ENCODE measurements at places on chromosomes 1 and 21.

GRCh38 chr1:230020451-230020850, 46.6 kb upstream of the GALNT2 start:
- DNase-seq, result no peak

GRCh38 chr1:100325415-100326324, 26.6 kb upstream of the CDC14A start:
- no peak for DNase-seq

- no peak for DNase-seq
Measured at GRCh38 chr1:119974013-119974412, 77.7 kb upstream of the ADAM30 start.

DNA sequence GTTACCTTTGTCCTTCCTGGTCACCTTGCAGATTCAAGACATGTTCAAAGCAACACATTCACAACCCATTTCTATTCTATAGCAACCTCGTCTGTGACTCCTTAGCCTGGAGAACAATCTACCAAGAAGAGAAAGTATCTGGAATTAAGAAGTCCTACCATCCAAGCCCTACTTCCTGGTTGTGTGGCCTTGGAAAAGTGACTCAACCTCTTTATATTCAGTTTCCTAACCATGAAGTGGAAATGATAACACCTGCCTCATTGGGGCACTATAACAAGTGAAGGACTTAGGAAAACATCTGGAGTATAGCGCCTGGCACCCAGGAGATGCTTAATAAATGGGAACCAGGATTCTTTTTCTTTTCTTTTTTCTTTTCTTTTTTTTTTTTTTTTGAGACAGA, 36.5 kb upstream of the SRRM1 start:
- no peak for DNase-seq

- no peak for DNase-seq
Measured at GRCh38 chr1:121483961-121484424, 299.2 kb downstream of the SRGAP2C start.

GRCh38 chr1:38127428-38127827, 80.8 kb upstream of the POU3F1 start:
- no peak for DNase-seq

DNA sequence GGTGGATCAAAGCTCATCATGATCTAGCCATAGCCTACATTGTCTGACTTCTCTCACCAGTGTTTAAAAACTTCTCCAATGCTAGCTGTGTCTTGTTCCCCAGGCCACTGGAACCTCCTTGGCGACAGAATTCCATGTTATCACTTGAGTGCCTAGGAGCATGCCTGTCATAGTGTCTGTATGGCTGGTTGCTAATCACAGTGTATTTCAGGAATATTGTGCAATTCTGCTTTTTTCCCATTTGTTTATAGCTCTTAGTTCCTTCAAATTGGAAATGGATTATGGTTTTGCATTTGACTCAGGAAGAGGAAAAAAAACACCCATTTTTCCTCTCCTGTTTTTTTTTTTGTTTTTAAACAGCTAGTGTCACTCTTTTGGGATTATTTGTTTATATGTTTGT, 25.5 kb downstream of the ROR1 start:
- DNase-seq, result no peak

- no peak for DNase-seq
Measured at GRCh38 chr21:15014221-15014620, 50.6 kb downstream of the NRIP1 start.

- DNase-seq, result peak; percentile 54
Measured at GRCh38 chr21:34073749-34074282, 438 bp downstream of the MRPS6 start.

GRCh38 chr1:229161740-229162139, 109.2 kb upstream of the RAB4A start:
- DNase-seq, result no peak

- DNase-seq, result peak; percentile 62
Measured at GRCh38 chr1:209202830-209203532, 380.5 kb upstream of the CAMK1G start.

DNA sequence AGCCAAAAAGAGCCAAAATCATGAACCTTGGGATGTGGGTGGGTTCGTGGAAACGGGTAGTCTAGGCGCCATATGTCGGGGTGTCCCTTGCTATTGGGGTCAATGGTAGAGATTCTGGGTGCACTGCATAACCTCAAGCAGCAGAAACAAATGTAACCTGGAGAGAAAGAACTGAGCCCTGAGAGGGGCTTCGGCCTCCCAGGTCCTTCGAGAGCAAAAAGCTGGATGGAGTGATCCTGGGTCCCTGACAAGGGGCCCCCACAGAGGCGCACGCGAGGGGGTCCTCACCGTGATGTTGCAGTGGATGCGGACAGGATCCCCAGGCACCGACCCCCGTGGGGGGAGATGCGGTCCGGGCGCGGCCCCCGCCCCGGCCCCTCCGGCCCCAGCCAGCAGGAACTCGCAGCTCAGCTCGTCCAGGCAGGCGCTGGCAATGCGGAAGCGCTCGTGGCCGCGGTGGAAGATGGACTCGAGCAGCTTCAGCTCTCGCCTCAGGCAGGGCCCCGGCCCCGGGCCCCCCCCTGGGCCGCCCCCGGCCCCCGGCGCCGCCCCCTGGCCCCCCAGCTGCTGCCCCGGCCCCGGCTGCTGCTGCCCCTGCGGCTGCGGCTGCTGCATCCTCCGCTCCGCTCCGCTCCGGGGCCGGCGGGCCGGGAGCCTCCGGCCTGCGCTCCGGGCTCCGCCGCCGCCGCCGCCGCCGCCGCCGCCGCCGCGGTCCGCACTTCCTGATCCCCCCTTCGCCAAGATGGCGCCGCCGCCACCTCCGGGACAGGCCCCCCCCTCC, at the start of gene UBE2Q1:
UBE2Q1 (minus strand) TSS at position 724 of the 781 bp plus-strand sequence; CDS start at position 615, 109 bp downstream.
- peak; percentile 54 for DNase-seq

- no peak for DNase-seq
Measured at GRCh38 chr1:208177656-208178055, 66.5 kb downstream of the PLXNA2 start.

GRCh38 chr1:29120367-29120766, 3.3 kb downstream of the TMEM200B start:
- no peak for DNase-seq

- DNase-seq, result no peak
Measured at GRCh38 chr1:43479414-43479813, 25.7 kb upstream of the HYI start.

GRCh38 chr1:41487126-41488039, 2.9 kb upstream of the EDN2 start:
- DNase-seq, result peak; percentile 88

- DNase-seq, result peak; percentile 40
Measured at GRCh38 chr1:55209247-55209646, 5.9 kb downstream of the USP24 start.

DNA sequence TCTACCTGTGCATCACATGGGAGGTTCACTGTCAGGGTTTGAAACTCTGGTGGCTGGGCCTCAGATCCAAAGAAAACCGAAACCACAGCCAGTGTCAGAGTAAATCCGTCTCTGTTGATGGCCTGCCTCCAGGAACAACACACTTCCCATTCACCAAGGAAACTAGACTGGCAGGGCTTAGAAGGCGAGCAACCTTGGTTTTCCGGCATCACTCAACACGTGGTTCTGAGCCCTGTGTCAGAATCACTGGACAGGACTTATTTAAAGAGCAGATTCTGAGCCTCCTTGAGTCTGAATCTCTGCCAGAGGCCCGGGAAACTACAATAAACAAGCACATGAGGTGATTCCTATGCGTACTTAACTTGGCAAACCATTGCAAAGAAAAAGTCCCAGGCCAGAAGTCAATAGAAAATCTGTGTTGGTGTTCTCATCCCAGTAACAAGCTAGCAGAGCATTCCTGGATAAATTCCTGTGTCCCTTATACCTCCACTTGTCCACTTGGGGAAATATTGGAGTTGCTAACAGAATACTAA, 70.0 kb downstream of the KCTD3 start:
- DNase-seq, result no peak

GRCh38 chr1:102434421-102434820, 437.7 kb upstream of the OLFM3 start:
- peak; percentile 21 for DNase-seq

DNA sequence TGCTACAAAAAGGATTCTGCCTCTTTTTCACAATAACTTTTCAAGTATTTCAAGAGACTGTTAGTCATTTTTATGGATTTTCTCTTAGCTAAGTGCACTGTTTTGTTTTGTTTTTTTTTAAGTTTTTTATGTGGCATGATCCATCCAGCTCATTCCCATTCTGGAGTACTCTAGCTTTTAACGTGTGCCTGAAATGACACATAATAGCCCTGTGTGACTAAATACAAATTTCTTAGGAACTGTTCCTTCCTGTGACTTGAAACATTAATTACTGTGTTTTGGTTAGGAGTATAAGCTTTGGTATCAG, 143.9 kb downstream of the HS2ST1 start:
- no peak for DNase-seq

DNA sequence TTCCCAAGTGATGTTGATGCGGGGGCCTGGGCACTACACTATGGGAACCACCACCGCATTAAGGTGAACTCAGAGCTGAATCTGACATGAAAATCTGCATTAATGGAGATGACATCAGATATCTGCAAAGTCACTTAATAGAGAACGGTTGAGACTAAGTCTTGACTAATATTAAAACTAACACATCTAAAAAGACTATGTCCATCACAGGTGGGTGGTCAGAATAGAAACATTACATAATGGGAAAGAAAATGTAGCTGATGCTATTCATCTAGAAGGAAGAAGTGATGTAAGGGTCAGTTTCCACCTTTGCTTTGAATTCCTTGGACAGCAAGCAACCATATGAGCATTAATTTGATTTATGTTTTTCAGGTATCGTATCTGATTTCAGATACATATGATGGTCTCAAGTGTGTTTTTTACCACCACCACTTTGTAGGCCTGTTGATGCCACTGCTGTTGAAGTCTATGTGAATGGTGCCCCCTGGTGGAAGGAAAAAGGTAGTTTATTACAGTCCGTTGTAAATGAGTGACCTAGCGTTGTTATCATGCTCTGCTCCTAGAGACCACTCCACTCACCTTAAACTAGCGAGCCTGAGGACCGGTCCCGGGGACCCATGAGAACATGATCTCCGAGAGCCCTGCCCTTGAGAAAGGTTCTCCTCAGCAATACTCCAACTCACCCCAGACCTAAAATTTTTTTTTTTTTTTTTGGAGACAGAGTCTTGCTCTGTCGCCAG, 73.5 kb downstream of the BACH1 start:
- DNase-seq, result peak; percentile 54

DNA sequence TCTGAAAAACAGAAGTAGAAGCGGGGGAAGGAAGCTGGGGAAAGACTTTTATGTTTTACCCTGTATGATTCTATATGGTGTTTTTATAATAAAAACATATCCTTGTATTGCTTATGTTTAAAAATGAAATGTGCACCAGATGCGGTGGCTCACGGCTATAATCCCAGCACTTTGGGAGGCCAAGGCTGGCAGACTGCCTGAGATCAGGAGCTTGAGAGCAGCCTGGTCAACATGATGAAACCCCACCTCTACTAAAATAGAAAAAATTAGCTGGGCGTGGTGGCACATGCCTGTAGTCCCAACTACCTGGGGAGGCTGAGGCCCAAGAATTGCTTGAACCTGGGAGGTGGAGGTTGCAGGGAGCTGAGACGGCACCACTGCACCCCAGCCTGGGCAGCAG, 155.4 kb downstream of the SMYD3 start:
- DNase-seq, result no peak

DNA sequence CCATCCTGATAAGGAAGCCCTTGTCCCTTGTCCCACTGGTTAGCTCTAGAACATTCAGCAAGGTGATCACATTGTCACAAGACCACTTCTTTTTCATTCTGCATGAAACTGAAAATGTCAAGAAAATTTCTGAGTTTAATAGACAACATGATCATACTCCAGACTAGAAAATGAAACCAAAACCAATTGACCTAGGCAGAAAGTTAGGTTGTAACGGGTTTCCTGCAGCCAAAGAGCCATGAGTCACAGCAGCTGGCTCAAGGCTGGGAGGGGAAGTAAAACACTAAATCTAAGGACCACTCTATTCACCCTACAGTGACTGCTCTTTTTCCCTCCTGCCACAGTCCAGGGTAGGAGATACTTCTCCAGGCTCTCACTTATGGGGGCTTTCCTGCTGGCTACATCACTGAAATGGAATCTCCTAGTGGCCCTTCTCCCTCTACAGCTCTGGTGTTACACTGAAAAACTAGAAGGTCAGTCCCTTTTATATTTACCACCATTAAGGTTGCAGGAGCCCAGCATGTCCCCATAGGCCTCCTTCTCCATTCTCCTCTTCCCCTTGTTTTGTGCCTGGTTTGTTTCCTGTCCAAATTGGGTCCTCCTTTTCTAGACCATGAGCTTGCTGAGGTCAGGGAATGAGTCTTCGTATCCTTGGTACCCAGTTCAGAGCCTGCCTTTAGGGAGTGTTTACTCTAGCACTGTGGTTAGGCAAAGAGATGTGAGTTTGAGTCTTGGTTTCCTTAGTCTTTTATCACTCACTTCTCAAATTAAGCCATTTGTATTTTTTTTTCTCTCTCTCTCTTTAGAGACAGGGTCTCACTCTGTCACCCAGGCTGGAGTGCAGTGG, 236.5 kb upstream of the JUN start:
- peak; percentile 54 for DNase-seq

DNA sequence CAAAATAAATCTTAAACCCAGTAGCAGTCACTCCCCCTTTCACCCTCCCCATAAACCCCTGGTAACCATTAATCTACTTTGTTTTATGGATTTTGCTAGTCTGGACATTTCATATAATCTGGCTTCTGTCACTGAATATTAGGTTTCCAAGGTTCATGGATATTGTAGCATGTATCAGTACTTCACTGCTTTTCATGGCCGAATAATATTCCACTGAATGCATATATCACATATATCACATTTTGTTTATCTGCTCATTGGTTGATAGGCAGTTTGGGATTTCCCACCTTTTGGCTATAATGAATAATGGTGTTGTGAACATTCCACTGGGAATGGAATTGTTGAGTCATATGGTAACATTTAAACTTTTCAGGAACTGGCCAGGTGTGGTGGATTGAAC, 4.6 kb upstream of the WDR4 start:
- no peak for DNase-seq

DNA sequence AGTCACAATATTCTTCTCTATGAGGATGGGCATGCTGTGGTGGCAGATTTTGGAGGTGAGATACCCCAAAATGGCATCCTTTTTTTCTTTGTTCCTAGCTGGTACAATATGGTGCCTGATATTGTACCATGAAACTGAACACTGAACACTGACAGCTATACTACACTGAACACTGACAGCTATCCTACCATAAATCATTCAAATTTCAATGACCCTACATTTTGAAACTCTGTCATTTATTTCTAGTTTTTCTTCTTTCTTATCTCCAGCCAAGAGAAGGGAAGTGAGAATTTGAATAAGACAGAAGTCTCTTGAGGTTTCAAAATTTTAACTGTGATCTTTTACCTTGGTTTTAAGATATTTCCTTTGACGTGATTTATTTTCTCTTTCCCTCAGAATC, 76.3 kb downstream of the LRRC53 start:
- DNase-seq, result no peak

DNA sequence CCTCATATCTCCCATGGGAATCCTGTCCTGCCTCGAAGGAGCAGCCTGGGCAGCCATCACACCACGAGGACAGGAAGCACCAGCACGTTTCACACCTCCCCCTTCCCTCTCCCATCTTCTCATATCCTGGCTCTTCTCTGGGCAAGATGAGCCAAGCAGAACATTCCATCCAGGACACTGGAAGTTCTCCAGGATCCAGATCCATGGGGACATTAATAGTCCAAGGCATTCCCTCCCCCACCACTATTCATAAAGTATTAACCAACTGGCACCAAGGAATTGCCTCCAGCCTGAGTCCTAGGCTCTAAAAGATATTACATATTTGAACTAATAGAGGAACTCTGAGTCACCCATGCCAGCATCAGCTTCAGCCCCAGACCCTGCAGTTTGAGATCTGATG, 8.7 kb downstream of the SLAMF8 start:
- DNase-seq, result no peak

Measured in GM13976 (cell line).